Gastrocnemius medialis (tissue), 4 donors: ENCODE measurements at places on chromosomes 11 and 22. TPM values are rescaled to one million over a fixed set of nuclear protein-coding genes. Genes with fewer than 3 reads are reported as not detected.

The MYH9 gene
- 115 TPM for total RNA-seq

The C22orf23 gene
- 1.1 TPM for total RNA-seq

The NUP160 gene
- total RNA-seq: 9.0 TPM

The TBX10 gene
- not detected for total RNA-seq

DNA sequence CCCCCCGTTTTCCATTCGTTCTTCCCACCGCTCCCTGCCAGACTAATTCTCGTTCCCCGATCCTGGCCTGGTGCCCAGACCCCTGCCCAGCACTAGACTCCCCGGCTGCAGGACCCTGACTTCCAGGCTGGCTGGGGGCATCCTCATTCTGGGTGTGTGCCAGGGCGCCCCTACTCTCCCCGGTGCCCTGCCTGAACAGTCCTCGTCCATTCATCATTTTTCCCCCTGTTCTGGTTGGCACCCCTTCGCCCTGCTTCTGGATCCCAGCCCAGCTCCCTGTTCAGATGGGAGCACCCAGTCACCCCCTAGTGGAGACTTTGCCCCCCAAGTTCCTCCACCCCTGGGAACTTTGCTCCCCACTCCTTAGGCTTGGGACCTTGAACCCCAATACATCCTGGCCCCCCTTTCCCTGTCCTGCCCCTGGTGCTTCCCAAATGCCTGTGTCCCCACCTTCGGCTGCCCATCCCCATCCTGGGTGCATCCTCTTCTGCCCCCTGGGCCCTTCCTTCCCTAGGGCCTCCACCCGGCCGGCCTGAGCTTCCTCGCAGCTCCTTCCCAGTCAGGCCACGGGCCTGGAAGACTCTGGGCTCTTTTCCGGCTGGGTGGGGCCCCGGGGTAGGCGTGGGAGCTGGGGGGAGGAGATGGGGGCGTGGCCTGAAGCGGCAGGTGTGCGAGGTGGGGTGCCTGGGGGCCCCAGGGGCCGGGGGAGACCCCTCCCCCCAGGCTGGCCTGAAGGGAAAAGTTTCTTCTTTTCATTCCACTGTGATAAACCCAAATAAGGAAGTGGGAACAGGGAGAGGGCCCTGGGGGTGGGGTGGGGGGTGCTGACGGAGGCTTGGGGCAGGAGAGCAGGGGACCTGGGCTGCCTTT, 908 bp downstream of the PLCB3 start:
- DNase-seq: no peak
- H3K27me3 ChIP-seq: no peaks in the 10 kb centered on the region
- peaks cover 15% of the 10 kb centered on the region for H3K36me3 ChIP-seq
- peak overlapping the region; percentile 83 for H3K4me3 ChIP-seq

DNA sequence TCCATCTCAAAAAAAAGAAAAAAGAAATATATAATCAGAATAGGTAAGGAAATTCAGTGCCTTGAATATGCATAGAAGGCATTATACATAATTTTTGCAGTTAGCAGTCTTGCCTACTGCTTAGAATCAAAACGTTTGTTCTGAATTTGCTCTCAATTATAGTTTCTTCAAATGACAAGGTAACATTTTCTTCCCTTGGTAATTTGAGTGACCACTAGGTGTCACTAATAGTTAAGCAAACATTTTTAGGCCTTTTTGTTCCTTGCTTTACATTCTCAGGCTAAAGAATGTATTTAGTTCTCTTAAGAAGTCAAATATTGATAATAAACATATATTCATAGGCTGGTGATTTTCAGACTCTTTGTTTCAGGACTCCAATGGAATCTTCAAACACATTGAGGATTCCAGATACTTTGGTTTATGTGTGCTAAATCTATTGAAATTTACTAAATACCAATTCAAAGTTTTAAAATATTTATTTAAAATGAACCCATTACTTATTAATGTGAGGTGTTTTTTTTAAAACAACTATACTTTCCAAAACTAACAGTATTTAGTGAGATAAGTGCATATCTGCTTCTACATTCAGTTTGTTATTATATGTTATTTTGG, 55.0 kb upstream of the DEPDC7 start:
- no peak overlapping the region for H3K27ac ChIP-seq
- H3K36me3 ChIP-seq: no peaks in the 10 kb centered on the region
- no peak overlapping the region for H3K4me3 ChIP-seq

DNA sequence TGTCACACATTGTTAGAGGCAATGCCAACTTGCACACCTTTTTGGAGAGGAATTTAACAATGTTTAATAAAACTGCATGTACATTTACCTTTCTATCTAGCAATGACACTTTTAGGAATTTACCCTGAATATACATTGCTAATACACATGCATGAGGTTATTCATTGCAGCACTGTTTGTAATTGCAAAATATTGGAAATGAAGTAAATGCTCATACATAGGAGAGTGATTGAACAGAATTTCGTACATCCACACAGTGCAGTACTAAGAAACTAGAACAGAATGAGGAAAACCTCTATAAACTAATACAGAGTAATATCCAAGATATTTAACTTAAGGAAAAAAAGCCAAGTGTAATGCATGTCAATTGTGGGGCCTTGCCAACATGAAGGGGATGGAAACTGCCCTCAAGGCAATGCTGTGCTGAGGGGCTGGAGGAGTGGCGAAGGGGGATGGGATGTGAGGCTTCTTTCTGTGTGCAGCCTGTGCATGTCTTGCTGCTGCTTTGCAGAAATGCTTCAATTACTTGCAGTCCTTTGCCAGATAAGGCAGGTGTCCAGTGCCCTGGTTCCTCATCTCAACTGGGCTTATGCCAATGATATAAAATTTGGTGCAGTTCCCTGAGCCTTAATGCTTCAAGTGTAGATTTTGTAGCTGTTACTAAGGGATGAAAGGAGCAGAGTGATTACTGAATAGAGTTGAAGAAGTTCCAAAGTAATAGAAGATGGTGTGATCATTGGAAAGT, 96.1 kb downstream of the GRIA4 start:
- DNase-seq: no peak
- no peaks in the 10 kb centered on the region for H3K4me1 ChIP-seq

DNA sequence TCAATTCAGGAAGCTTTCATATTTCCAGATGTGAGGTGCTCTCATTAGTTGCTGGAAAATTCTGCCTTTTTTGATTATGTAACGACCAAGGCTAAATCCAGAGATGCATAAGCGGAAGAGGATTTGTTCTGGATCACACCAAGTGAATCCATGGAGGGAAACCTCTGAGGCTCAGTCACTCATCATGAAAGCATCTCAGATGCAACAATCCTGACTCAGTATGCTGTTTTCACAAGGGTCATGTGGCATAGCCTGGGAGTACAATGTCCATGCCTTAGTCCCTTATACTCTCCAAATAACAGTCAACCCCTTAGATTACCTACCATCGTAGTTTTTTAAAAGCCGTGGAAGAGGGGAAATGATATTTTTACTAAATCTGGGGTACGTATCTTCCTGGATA, 445.6 kb downstream of the NTM start:
- no peak for DNase-seq
- no peaks in the 10 kb centered on the region for H3K4me1 ChIP-seq
- H3K27me3 ChIP-seq: no peaks in the 10 kb centered on the region
- H3K4me3 ChIP-seq: no peak overlapping the region
- no peak overlapping the region for H3K27ac ChIP-seq
- H3K36me3 ChIP-seq: no peaks in the 10 kb centered on the region

The KRTAP5-8 gene
- total RNA-seq: not detected

The RIN1 gene
- total RNA-seq: 1.9 TPM

The ZNF214 gene
- 2.0 TPM for total RNA-seq

The GDPD4 gene
- not detected for total RNA-seq

The PRSS23 gene
- 12.2 TPM for total RNA-seq

- H3K36me3 ChIP-seq: no peaks in the 10 kb centered on the region
- peaks cover 16% of the 10 kb centered on the region for H3K4me1 ChIP-seq
- no peaks in the 10 kb centered on the region for H3K27me3 ChIP-seq
- peak overlapping the region; percentile 64 for H3K27ac ChIP-seq
- H3K4me3 ChIP-seq: no peak overlapping the region
- no peak for DNase-seq
Observed at GRCh38 chr22:42796081-42796480, 61.0 kb downstream of the ARFGAP3 start.

GRCh38 chr11:36081274-36081945, 137.5 kb downstream of the LDLRAD3 start:
- H3K27me3 ChIP-seq: no peaks in the 10 kb centered on the region
- no peak overlapping the region for H3K27ac ChIP-seq
- H3K36me3 ChIP-seq: peaks cover 6% of the 10 kb centered on the region

DNA sequence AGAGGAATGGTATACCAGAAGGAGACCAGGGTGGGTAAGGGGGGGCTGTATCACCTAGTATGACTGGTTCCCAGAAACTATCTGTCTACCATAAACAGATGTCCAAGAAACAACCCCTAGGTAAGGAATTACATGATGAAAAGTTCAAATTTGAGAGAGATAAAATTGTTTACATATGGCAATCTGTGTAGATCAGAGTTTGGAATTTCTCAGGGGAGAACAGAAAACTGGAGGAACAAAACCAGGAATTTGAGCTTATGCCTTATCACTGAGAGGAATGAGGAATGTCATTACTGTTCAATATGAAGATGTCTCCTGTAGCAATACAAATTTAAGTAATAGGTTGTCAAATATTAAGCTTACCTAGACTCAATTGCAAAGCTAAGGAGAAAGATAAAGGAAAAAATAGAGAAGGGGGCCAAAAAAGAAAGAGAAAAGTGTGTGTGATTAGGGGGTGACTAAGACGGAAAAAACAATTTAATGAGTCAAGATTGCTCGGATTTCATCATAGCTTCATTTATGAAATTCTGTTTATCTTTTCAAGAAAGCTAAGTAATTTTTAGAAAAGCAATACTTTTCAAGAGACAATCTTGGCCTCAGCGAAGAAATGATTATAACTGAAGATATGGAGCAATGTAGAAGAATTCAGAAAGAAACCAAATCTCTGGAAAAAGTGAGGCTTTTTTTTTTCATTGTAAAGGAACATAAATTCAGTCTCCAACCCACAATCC, 117.8 kb downstream of the APOL5 start:
- H3K4me1 ChIP-seq: peaks cover 74% of the 10 kb centered on the region
- peak overlapping the region; percentile 89 for H3K27ac ChIP-seq
- DNase-seq: no peak
- no peaks in the 10 kb centered on the region for H3K36me3 ChIP-seq
- H3K4me3 ChIP-seq: peak overlapping the region; percentile 27

GRCh38 chr11:116420770-116421528, 351.8 kb downstream of the BUD13 start:
- H3K36me3 ChIP-seq: no peaks in the 10 kb centered on the region
- no peak for DNase-seq
- no peaks in the 10 kb centered on the region for H3K27me3 ChIP-seq
- no peak overlapping the region for H3K4me3 ChIP-seq
- H3K4me1 ChIP-seq: no peaks in the 10 kb centered on the region

DNA sequence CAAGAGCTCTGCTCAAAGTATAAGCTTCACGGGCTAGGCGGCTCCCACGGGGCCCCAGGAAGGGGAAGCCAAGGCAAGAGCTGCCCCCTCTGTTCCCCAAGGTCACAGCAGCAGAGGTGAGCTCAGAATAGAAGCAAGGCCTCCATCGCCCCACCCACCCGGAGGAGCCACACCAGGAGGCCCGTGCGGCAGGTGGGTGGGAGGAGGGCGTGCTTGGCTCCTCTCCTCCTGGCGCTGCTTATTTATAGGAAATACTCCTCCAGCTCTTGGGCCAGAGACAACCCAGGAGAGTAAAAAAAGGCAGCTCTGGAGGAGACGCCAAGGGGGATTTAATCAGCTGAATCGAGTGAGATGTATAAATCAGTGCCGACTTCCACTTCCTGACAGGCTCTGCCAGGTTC, 87.8 kb downstream of the FEZ1 start:
- DNase-seq: peak; percentile 44
- H3K4me1 ChIP-seq: peaks cover 54% of the 10 kb centered on the region
- peak overlapping the region; percentile 48 for H3K27ac ChIP-seq
- H3K36me3 ChIP-seq: no peaks in the 10 kb centered on the region

DNA sequence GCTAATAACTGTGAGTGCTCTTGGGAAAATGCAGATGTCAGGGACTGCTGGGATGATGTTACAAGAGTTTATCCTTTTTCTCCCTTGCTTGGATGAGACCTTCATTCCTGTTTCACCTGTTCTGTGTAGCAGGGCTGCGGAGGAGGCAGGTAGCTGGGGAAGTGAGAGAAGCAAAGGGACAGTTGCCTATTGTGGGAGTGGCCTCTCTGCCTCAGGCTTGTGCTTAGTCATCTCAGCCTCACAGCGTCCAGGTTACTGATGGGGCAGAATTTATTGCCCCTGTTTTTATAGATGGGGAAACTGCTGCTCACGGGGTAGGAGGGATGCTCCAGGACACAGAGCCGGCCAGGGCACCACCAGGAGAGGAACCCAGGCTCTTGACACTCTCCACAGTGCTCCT, 1.7 kb downstream of the STX3 start:
- no peak overlapping the region for H3K4me3 ChIP-seq
- no peaks in the 10 kb centered on the region for H3K36me3 ChIP-seq
- H3K4me1 ChIP-seq: peaks cover 15% of the 10 kb centered on the region
- DNase-seq: peak; percentile 79
- H3K27me3 ChIP-seq: no peaks in the 10 kb centered on the region

DNA sequence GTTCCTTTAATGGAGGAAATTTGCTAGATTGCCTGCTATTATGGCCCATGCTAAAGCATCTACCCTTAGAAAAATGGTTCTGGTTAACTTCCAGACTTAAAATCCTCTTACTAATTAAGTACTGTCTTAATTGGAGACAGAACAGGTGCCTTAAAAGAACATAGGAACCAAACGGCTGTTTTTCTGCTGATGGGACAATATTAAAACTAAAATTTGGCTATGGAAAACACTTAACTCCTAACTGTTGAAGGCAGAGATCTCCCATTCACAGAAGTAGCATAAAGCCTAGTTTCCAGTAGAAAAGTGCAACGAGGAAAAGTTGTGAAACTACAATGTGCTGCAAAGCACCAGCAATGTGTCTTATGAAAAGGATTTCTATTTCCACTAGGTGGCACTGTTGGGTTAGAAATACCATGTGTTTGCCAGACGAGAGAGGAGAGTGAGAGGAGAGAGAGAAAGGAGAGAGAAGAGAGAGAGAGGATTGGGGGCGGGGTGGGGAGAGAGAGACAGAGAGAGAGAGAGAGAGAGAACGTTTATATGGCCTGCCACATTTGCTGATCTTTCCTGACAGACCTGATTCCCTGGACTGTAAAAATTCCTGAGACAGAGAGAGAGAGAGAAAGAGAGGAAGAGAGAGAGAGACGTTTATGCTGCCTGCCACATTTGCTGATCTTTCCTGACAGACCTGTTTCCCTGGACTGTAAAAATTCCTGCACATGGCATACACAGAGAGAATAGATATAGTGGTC, 51.5 kb downstream of the FAM181B start:
- no peak for DNase-seq
- no peaks in the 10 kb centered on the region for H3K4me1 ChIP-seq
- H3K27ac ChIP-seq: no peak overlapping the region
- H3K4me3 ChIP-seq: no peak overlapping the region
- H3K27me3 ChIP-seq: no peaks in the 10 kb centered on the region

The PTGDR2 gene
- 0.87 TPM for total RNA-seq

GRCh38 chr11:134664447-134665187, 252.6 kb upstream of the B3GAT1 start:
- H3K27me3 ChIP-seq: no peaks in the 10 kb centered on the region
- no peak overlapping the region for H3K27ac ChIP-seq
- no peaks in the 10 kb centered on the region for H3K36me3 ChIP-seq
- H3K4me1 ChIP-seq: no peaks in the 10 kb centered on the region
- H3K4me3 ChIP-seq: no peak overlapping the region
- DNase-seq: no peak

- peak; percentile 33 for DNase-seq
- H3K4me3 ChIP-seq: peak overlapping the region; percentile 19
- H3K4me1 ChIP-seq: peaks cover 54% of the 10 kb centered on the region
- H3K27ac ChIP-seq: peak overlapping the region; percentile 82
- H3K36me3 ChIP-seq: no peaks in the 10 kb centered on the region
Observed at GRCh38 chr22:29143941-29144785, 61.5 kb upstream of the EMID1 start.

GRCh38 chr22:21921729-21922128, 30.9 kb downstream of the PPM1F start:
- H3K4me3 ChIP-seq: no peak overlapping the region
- DNase-seq: no peak
- no peak overlapping the region for H3K27ac ChIP-seq
- H3K27me3 ChIP-seq: no peaks in the 10 kb centered on the region
- no peaks in the 10 kb centered on the region for H3K36me3 ChIP-seq

The KRTAP5-7 gene
- not detected for total RNA-seq
